ENCODE measurements at places on chromosomes 1 and 21.

GRCh38 chr1:165857046-165857801, 29.8 kb downstream of the UCK2 start:
- no peak for DNase-seq

DNA sequence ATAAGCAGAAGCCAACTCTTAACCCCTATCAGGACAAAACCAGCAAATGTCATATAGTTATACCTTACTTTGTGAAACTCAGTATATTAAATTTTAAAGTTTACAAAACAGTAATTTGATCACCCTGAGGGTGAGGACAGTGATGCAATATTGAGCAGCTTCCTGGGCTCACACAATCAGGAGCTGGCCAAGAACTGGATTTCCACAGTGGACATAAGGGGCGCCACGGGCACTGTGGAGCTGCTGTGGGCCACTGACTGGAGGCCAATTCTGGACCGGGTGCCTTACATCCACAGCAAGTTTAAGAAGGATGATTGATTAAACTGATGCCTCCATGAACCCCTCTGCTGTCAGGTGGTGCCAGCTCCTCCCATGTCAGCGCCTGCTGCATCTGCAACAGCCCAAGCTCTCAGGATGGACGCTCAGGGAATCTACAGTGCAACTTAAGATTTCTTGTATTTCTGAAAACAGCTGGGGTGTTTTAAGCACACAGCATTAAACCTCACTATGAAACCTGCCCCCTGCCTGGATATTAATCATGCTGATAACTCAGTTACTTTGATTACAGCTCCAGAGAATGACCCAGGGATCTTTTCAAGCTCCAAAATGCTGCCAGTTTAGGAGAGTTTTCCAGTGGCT, 55.9 kb downstream of the TOR3A start:
- no peak for DNase-seq

DNA sequence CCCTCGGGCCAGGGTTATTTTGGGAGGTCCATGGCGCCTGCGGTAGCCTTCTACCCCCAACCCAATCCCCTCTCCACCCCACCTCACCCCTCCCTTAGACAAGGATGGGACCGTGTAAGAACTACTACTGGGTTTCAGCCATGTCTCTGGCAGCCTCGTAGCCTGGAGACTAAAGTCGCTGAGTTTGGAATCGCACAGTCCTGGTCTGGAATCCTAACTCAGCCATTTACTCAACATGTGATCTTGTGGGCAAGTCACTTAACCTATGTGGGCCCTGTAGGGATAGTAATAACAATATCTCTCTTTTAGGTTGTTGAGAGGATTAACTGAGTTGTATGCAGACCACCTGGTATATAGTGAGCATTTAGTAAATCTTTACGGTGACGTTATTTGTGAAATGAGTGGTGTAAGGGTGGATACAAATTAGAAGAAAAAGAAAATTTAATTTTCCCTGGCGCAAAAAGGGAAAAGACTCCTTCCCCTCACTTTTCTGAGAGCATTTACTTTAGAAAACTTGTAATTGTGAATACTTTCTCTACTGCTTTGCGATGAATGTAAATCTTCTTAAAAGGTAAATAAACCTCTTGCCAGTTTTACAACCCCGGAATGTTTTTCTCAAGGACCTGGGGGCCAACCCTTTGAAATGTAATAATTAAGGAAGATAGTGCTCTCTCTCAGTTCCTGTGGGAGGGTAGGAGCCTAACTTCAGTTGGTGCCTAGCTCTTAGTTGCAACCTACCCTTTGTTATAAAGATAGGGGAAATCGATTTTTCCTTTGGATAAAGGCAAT, 615 bp upstream of the MRPS15 start:
- no peak for DNase-seq

DNA sequence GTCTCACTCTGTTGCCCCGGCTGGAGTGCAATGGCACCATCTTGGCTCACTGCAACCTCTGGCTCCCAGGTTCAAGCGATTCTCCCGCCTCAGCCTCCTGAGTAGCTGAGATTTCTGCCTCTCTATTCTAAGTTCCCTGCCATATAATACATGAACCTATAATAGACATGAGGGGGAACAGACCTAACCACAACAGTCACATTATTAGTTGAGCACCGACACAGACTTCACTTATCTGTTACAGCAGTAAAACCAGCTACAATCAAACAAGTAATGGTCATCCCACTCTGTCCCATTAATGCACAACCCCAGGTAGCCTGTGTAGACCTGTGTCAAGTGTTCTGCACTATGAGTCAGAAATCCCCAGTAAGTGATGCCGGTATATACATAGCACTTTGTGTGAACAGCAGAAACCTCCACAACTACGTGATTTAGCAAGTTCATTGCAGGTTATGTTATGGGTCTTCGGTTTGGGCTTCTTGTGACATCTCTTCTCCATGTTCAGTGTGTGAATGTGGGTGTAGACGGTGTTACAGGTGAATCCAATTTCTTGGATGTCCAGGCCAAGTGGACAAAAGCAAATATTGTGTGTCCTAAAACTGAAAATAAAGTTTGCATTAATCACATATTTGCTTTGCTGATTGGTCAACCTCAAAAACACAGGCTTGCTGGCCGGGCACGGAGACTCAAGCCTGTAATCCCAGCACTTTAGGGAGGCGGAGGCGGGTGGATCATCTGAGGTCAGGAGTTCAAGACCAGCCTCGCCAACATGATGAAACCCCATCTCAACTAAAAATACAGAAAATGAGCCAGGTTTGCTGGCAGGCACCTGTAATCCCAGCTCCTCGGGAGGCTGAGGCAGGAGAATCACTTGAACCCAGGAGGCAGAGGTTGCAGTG, 3.6 kb downstream of the MMACHC start:
- DNase-seq: no peak

Data from activated T-cell treated with anti-CD3 and anti-CD28 coated beads for 48 hours (primary cell).